ENCODE measurements at places on chromosomes 1 and 21. TPM values are rescaled to one million over a fixed set of nuclear protein-coding genes. Genes with fewer than 3 reads are reported as not detected.

The LMOD1 gene
- total RNA-seq = 22.3 TPM

The FBLIM1 gene
- total RNA-seq = 41.0 TPM

The RNF186 gene
- total RNA-seq = not detected

The CYP4B1 gene
- total RNA-seq = not detected

The BMP8B gene
- not detected for total RNA-seq

The GJA9 gene
- 0.09 TPM for total RNA-seq
